Left cardiac atrium (tissue), 4 donors: ENCODE measurements at places on chromosomes 6 and 20.

DNA sequence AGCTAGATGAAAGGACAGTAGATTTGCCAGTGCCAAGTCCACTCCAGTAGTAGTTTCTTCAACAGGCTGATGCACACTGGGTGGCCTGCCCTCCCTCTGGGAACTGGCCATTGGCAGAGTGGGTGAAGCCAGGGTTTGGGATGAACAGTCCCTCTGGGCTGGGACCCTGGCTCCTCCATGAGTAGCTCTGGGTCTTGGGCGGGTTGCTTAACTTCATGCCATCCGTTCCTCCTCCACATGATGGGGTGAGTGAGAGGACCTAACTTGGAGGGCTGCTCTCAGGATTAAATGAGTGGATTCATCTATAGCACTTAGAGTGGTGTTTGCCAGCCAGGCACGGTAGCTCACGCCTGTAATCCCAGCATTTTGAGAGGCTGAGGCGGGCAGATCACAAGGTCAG lies 47.2 kb downstream of the PLAGL2 start:
- no peak for DNase-seq

GRCh38 chr6:163986313-163986712 lies 571.8 kb downstream of the QKI start:
- DNase-seq, result peak; percentile 66

DNA sequence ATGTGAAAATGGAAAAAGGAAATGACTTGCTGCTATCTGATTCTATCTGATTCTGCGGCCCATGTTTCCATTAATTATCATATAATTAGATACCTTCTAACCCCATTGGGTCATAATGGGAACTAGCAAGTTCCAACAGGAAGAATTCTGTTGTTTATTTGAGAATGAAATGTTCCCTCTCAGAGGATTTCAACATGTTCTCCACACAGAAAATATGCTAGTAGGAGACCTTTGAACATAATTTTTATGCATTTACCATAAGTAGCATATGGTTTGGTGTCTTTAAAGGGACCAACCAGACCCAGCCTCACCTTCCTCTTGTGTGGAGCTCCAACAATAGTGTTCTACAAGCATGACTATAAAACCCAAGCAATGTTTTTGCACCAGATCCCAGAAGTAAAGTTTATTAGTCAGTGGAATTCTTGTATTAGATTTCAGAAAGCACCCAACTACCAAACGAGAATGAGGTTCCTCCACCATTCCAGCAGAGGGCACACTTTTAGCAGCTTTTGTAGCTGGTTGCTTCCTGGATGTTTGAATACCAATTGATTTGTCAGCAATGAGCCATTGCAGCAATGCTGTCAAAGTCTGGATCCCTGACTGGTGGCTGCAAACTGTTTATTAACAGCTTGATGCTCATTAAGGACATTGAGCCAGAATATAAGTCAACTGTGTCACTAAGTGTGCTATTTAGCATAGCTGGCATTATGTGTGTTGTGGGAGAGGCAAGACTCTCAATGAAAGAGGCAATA lies 143.6 kb upstream of the GJE1 start:
- no peak for DNase-seq

GRCh38 chr6:167153521-167153959 lies 4.2 kb downstream of the GPR31 start:
- DNase-seq, result no peak

DNA sequence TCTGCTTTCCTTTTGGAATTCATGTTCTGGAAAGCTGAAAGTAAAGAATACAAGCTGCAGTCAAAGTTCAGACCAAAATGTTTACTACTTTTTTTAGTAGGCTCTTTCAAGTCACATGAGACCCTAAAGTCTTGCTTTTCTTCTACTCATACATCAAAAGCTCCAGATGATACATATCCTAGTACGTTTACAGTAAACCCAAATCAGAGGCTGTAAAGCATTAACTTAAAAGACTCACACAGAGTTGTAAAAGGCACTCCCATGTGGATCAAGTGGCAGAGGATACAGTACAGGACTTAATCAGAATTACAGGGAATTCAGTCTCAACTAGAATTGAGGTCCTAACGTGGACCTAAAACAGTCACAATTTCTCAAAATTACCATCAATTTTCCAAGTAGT lies 40.7 kb downstream of the STK38 start:
- DNase-seq, result no peak

- peak; percentile 73 for DNase-seq
Measured at GRCh38 chr6:3748208-3749066, 3.1 kb downstream of the PXDC1 start.

GRCh38 chr6:113466526-113466925 lies 390.6 kb upstream of the MARCKS start:
- DNase-seq, result no peak

GRCh38 chr20:11754451-11754850 lies 163.2 kb upstream of the BTBD3 start:
- DNase-seq, result no peak

DNA sequence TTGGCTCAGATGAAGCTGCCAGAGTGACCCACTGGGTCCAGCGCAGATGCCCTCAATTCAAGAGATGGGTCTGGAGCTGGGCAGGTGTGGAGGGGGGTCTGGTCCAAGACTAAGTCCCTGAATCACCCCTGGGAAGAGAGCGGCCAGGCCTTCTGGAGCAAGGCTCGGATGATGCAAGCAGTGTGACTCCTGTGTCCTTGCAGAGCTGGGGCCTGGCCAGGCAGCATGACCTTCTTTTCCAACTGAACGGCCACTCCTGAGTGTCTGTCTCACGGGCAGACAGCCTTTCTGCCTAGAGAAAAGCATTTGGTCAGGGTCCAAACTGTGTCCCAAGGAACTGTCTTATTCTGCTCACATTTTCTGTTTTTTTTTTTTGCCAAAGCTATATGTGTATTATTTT lies 42.6 kb upstream of the FNDC1 start:
- peak; percentile 75 for DNase-seq
